ENCODE measurements at places on chromosomes 11 and 22. TPM values are rescaled to one million over a fixed set of nuclear protein-coding genes. Genes with fewer than 3 reads are reported as not detected.

Gene CYP2D6
- 1.00 TPM for polyA plus RNA-seq

Gene FIBP
- polyA plus RNA-seq = 66.0 TPM

Gene MICAL3
- 5.1 TPM for polyA plus RNA-seq

Gene GSTT2
- not detected for polyA plus RNA-seq

Gene NLRX1
- 4.8 TPM for polyA plus RNA-seq

Gene ISX
- polyA plus RNA-seq = not detected

Data from stomach (tissue), 19 donors.